NCI-H2081 (cell line): ENCODE measurements at places on chromosomes 11 and 22.

GRCh38 chr11:121652971-121653370, 200.2 kb upstream of the SORL1-AS1 start:
- DNase-seq: peak; percentile 44

DNA sequence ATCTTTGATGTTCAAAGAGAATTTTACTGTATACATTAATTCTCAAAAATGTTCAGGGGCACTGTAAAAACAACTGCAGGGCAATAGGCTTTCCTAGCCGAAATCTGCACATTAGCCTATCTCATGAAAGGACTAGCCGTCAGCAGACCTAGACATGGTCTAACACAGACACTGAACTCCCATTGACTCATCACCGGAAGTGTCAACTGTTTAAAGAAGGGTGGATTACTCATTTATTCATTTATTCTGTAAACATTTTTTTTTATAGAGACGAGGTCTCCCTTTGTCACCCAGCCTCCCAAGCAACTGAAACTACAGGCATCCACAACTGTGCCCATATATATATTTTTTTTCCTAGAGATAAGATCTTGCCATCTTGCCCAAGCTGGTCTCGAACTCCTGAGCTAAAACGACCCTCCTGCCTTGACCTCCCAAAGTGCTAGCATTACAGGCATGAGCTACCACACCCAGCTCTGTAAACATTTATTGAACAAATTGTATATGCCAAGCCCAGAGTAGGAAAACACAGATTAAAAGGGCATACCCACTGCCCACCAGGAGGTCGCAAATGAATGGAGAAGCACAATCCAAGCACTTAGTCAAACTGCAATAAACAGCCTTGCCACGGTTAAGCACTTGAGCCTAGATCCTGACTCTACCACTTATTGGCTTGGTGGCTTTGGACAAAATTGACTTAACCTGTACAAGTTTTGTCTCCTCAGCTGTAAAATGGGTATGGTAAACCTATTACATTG, 26.6 kb downstream of the RAB30 start:
- DNase-seq: no peak

GRCh38 chr22:39178206-39179111, 26.0 kb upstream of the CBX7 start:
- no peak for DNase-seq

- no peak for DNase-seq
Measured at GRCh38 chr22:19060356-19061009, 61.7 kb downstream of the DGCR2 start.

DNA sequence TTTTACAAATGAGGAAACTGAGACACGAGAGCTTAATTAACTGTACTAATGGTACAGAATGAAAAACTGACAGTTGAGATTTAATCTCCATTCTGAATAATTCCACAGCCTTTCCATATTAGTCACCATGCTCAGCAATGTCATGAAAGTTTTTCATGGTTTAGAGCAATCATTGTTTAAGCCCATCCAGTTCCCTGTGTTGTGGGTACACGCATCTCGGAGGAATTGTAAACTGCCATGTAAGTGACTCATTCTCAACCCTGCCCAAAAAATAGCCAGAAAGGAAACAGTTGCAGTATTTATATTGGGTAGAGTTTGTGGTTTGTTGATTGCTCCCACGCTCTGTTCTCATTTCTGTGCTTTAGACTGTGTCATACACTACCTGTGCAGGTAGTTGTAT, 1790.8 kb downstream of the LRRC4C start:
- no peak for DNase-seq

- no peak for DNase-seq
Measured at GRCh38 chr11:121870206-121871045, 245.6 kb downstream of the BLID start.

- DNase-seq: peak; percentile 36
Measured at GRCh38 chr22:40758390-40758789, 60.8 kb downstream of the SLC25A17 start.

DNA sequence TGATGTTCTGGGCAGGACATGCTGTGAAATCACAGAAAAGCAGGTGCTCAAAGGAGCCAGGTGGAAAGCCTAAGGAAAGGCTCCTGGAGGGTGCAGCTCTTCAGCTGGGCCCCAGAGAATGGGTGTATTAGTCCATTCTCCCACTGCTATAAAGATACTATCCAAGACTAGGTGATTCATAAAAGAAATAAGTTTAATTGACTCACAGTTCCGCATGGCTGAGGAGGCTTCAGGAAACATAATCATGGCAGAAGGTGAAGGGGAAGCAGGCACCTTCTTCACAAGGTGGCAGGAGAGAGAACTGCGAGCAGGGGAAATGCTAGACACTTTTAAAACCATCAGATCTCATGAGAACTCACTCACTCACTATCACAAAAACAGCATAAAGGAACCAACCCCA, 43.1 kb upstream of the DEUP1 start:
- DNase-seq: no peak

DNA sequence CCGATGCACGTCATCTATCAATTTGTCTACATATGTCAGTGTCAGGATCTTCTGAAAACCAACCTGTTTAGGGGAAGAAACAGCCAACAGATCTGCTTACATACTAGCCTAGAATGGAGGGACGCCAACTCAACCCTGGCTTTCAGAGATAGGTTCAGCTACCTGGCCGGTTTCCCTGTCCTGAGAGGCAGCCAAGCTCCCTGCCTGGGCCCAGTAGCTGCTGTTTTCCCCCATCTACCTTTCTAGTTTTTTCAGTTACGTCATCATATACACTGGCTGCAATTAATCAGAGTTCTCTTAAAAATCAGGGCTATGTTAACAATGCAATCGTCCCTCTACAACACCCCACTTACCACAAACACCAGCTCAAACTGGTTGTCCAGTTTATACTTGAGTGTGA, 1.0 kb downstream of the SRPRA start:
- DNase-seq: no peak

- DNase-seq: no peak
Measured at GRCh38 chr22:24359452-24360120, 67.8 kb upstream of the ADORA2A start.

DNA sequence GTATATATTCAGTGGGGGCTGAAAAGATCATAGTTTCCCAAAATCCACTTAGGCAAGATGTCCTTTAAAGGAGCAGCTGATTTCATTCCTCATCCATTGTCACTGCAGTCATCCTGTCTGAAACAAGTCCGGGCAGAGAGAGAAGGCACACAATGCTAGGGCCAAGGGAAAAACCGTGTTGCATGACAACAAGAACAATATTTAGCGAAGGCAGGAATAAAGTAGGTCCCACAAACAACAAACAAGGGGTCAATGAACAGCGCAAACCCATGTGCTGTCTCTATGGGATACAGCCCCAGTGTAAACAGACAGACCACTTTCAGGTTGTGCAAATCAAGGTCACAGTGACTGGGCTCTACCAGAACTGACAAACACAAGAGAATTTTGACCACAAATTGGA, 9.0 kb downstream of the PAMR1 start:
- no peak for DNase-seq

- DNase-seq: no peak
Measured at GRCh38 chr11:16335236-16335962, 20.9 kb downstream of the SOX6 start.

DNA sequence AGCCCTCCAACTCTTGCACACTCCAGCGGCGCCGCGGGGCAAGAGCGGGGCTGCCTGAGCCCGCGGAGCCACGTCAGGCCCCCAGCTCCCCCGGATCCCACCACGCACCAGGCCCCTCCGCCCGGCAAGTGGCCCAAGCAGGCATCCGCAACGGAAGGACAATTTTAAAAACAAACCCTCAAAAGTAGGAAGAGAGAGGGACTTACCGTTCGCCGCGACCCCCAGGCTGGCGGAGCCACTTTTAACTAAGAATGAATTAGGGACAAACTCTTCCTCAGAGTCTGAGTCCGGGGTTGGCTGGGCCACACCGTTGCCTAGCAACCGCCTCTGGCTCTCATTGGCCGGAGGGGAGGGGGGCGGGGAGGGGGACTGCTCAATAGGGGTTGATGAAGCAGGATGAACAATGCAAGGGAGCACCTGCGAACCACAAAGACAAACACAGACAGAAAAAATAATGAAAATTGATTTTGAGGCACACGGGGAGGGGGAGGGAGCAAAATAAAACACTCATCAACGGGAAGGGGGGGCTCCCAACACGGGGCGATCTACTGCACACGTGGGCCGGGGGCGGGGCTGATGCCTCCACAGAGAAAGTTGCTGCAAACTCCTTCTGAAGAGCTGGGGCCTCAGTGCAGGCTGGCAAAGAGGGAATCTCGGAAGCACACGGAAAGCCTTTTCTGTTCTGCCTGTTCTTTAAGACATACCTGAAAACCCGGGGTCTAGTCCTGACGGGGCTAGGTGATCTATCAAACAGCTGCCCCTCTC, 387.5 kb upstream of the NARS2 start:
- peak; percentile 39 for DNase-seq

DNA sequence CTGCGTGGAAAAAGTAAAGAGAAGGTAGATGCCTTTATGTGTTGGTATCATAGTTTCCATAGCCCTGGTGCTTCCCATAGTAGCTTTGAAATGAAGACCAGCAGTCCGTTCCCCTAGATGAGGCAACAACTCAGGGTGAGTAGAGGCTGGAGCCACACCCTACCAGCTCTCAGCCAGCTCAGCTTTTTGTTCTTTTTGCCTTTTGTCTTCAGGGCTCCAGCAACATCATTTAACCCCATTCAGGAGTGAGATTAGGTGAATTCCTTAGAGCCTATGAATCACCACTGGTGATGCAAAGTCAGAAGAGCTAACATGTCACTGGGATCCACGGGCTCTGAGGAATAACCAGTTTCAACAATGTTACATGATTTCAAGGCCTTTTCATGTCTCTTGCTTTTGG, 14.0 kb upstream of the SESN3 start:
- no peak for DNase-seq

DNA sequence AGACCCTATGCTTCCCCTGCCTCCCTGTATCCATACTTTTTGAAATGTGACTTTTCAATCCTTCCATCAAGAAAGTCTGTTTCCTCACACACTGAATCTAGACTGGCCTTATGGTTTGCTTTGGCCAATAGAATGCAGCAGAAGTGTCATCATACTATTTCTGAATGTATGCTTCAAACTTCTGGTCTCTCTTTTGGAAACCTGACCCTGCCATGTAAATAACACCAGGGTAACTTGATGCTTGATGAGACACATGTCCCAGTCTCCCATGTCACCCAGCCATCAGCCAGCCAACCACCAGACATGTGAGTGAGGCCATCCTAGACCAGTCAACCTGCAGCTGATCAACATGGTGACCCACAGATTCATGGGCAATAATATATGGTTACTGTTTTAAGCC, 29.7 kb upstream of the CAVIN3 start:
- no peak for DNase-seq

- DNase-seq: no peak
Measured at GRCh38 chr11:121304759-121305158, 12.2 kb downstream of the SC5D start.

DNA sequence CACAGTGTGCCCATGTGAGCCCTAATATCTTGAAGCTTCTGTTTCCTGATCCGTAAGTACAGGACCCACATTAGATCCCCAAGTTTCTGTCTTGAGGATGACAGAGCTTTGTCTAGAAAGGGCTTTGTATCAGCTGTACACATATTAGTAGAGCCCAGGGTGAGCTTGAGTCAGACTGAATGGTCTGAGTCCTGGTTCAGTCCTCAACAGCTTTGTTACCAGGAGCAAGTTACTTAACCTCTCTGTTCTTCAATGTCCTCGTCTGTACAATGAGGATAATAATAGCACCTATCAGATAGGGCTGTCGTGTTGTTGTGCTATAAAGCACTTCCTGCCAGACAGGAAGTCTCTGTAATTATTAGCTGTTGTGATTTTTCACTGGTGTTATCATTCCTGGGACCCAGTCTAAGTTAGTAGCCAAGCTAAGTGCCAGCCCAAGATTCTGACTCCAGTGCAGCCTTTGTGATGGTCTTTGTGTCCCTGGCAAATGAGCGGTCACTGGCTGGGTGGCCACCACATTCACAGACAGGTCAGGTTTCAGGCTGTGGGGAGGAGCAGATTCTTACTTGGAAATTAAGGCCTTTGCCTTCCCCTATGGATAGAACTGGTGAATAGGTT, 6.8 kb downstream of the TOM1 start:
- DNase-seq: no peak

GRCh38 chr11:42171046-42171445, 711.6 kb upstream of the LRRC4C start:
- DNase-seq: no peak

DNA sequence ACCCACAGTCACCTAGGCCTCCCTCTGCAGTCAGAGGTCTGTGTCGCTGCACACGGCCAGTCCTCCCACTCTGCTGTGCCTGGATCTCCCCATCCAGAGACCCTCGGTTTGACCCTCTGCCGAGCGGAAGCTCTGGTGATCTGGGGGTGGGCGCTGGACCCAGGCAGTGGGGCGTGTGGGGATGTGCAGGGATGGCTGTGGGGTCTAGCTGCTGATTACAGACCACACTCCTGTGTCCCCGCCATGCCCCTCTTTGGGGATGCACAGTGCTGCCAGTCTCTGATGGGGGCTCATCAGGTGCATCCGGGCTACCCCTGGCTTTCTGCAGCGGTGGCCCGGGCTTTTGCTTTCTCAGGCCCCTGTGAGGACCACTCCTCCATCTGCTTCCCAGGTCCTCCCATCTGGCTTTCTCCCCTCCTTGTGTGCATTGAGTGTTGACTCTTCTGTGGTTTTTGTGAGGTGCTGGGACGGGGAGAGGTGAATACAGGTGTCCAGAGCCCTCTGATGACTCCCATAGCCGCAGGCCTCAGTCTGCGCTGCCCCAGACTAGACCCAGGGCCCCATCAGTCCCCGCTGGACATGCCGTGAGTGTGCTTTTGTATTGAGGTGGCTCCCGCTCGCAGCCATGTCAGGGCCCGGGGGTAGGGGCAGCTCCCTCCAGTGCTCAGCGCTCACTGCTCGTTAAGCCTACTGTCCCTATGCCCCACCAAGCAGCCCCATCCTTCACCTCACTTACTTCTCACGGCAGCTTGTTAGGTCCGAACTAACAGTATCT, 251.6 kb downstream of the TBC1D22A start:
- no peak for DNase-seq

DNA sequence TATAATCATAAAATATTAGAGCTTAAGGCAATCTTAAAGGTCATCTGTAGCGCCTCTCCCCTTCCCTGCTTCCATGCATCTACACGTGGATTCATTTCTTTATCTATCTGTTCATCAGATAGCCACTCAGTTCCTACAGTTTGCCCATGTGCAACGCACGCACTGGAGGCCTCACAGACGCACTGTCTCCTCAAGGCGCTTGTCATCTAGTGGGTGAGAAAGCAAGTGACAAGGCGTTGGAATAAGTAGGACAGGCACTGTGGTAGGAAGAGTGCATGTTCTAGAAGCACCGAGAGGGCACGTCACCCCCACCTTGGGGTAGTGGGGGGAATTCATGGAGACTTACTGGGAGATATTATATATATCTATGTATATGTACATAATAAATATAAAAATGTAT, 20.8 kb upstream of the JAM3 start:
- DNase-seq: no peak

GRCh38 chr11:109894242-109894641, 198.9 kb upstream of the ZC3H12C start:
- DNase-seq: no peak

DNA sequence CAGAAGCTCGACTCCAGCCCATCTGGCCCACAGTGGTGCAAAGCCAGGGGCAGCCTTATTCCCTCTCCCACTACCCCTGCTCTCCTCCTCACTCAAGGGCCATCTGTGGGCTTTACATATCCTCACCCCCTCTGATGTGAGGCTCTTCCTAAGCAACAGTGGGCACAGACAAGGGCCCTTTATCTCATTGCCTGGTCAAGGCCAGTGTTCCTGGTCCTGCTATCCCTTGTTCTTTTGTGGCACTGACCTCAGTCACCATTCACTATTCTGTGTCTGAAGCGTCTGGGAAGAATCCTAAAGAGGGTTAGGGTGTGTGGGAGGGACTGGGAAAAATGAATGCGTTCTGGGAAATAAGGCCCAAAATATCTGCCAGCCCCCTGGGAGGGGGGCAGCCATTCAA, 7.3 kb downstream of the DNAL4 start:
- DNase-seq: no peak
